ENCODE measurements at places on chromosomes 7 and 10. TPM values are rescaled to one million over a fixed set of nuclear protein-coding genes. Genes with fewer than 3 reads are reported as not detected.

Gene HYAL4
- total RNA-seq, result not detected

Gene ZNF487
- total RNA-seq, result 5.7 TPM

Gene NKX1-2
- total RNA-seq, result not detected

Gene PDZD7
- total RNA-seq, result 0.62 TPM

Gene TCAF2
- 25.7 TPM for total RNA-seq

Gene RAB11FIP2
- total RNA-seq, result 10.7 TPM

Gene HOXA1
- total RNA-seq, result 0.78 TPM

- no peak for DNase-seq
Measured at GRCh38 chr7:17357952-17358351, 59.5 kb downstream of the AHR start.

GRCh38 chr7:158072991-158073730, 514.5 kb downstream of the PTPRN2 start:
- no peak for DNase-seq

- DNase-seq, result no peak
Measured at GRCh38 chr7:90396420-90396819, 6.8 kb upstream of the CLDN12 start.

DNA sequence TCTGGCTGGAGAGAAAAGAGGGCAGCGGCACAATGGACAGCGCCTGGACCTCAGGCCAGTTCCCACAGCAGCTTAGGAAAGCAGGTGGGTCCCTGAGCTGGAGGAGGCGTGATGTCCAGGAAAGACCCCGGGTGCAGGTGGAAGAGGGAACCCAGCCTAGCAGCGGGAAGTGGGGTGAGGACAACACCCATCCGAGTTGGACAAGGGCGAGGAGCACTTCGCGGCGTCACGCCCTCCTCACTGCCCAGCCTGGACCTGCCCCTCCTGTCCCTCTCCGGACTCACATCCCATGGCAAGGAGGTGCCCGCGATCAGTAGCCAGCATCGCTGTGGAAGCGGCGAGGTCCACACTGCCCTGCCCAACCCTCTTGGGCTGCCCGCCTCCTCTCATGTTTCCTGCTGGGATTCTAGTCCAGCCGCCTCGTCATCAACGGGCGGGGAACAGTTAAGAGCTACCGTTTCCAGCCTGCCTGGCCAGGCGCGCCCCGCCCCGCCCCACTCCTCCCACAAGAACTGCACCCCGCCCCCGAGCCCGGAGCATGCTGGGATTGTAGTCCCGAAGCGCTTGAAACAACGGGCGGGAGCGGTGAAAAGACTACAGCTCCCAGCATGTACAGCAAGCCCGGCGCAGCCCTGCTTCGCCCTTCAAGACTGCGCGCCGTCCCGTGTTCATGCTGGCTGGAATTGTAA, 930.6 kb upstream of the ZNF722 start:
- DNase-seq, result no peak

- DNase-seq, result no peak
Measured at GRCh38 chr10:794382-794956, 105.0 kb upstream of the DIP2C start.

GRCh38 chr10:80878330-80878729, 340.6 kb downstream of the SH2D4B start:
- DNase-seq, result no peak

DNA sequence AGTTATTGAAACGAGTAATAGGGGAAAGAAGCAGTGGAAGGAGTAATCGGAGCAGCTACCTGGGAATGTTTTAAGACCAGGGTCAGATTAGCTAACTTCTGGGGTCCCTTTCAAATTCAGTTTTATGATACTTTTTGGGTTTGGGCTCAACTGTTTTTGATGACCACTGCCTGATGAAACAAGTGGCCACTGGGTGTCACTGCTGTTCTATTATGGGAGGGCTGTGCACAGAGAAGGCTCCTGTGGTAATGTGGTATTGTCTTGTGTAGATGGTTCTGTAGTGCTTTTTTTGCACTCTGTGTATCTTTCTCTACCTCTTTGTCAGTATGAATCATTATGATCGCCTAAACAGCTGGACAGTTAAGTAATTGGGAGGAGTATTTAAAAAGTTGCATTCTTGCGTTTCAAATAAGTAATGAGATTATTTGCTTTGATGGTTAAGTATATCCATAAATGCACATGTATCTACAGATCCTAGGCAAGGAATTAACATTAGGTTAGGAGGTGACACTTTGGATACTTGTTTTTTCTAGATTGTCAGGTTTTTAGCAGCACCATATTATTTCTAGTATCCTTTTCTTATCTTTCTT, 128.4 kb downstream of the ABCA13 start:
- no peak for DNase-seq

- DNase-seq, result no peak
Measured at GRCh38 chr10:130169136-130169859, 33.1 kb downstream of the GLRX3 start.

DNA sequence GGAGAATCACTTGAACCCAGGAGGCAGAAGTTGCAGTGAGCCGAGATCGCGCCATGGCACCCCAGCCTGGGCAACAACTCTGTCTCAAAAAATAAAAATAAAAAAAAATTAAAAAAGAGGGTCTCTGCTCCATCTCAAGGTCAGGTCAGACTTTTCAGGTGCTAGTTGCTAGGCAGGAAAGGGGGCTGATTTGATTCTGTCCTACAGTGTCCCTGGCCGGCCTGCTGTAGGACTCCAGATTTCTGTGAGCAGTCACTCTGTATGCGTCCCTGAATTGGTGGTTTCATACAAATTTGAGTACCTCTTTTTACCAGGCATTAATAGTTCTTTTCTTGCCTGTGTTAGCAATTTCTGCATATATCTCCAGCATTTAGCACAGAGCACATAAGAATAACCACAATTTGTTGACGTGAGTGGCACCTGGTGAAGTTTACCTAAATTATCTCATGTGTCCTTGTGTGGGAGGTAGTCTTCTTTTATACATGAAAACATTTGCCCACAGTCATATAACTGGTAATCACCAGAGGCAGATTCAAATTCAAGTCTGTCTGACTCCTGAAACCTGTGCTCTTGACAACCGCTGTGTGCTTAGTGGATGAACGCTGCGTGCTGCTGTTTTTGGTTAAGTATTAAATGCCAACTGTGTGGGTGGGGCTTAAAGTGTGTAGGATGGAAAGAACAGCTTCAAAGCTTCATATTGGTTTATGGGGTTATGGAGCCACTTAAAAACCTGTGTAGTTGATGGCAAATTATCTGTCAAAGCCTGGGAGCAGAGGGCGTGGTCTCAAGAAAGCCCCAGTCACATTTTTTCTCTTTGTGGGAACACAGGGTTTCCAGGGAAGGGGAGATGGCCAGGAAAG, 3.2 kb upstream of the ZNF775 start:
- DNase-seq, result no peak

DNA sequence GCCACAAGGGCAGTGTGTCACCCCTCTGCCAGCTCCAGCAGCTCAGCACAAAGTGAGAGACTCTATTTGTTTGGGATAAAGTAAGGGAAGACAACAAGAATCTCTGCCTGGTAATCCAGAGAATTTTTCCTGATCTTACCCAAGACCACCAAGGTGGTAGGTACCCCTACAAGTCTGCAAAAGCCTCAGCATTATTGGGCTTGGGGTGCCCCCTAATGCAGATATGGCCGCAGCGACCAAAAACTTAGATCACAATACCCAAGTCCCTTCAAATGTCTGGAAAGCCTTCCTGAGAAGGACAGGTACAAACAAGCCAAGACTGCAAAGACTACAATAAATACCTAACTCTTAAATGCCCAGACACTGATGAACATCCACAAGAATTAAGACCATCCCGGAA, 22.4 kb upstream of the CUL1 start:
- no peak for DNase-seq

GRCh38 chr7:45888185-45888992, at the start of gene IGFBP1:
TSS of gene IGFBP1 (plus strand) at chr7:45888488. CDS start at chr7:45888653, 165 bp downstream.
- no peak for DNase-seq

DNA sequence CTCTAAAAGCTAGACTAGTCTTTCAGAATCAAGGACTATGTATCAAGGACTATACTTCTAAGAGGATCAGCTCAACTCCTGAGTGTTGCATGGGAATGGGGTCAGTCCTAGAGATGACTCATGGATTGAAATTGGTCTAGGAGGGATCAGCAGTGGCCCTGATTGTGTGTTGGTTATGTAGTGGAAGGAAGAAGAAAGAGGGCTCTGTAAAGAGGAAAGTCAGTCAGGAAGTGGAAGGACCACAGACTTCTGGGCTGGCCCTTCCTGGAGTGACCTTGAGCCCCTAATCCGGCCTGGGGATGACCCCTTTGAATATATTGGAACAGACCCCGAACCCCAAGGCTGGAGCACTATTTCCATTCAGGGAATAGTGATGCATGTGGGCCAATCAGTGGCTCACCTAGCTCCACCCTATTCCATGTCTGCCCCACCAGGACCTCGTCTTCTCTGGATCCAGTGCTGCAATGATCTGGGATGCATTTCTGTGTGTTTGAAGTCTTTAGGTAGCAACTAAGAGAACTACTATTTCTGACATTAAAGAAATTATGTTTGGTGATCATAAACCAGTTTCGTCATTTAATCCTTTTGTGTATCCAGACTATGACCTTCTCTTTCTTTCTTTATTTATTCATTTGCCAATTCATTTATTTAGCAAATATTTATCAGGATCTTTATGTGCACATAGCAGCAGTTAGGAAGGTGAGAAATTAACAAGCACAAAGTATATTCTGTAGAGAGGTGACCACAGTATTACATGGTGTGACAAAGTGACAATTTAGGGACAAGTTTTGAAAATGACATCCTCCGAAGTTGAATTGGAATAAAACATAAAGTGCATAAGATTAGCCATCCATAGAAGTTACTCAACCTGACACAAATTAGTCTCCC, 48.6 kb upstream of the KIF5B start:
- no peak for DNase-seq

All from natural killer cell treated with Interleukin-12 subunit alpha and Interleukin-12 subunit beta and Interleukin-15 and Interleukin-18, amount 100 ng/mL, for 72 hours (primary cell).